ENCODE measurements at places on chromosomes 11 and 22. TPM values are rescaled to one million over a fixed set of nuclear protein-coding genes. Genes with fewer than 3 reads are reported as not detected.

DNA sequence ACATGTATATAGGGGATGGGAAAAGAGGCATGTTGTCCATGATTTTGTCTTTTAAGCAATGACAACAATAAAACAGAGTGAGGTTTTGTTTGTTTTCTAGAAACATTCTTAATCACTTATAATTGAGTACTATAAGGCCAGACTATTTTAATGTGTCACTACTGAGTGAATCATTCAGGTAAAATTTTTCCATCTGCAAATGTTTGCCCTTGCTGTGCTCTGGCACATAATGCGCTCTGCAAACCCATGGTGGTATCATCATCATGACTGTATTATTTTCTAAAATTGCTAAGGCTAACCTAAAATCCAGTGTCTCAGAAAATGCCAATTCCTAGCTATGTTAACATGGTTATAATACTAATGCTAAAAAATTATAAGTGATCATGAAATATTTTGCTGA, 261.2 kb downstream of the CADM1 start:
- DNase-seq = no peak

DNA sequence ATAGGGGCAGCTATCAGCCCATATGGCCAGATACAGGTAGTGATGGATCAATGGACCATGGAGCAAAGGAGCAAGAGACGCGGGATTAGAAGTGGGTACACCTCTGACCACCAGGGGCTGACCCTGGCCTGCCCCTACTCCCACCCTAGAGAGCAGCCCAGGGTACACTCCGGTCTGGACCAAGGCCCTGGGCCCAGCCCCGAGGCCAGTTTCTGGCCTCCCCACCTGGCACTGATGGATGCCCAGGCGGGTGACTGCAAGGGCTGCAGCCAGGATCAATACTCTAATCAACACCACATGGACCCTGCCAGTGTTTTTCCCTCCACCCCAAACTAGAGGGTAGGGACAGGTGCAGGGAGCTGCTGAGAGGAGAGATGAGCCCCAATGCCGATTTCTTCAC, 74.1 kb upstream of the NECTIN1 start:
- no peak for DNase-seq

- no peak for DNase-seq
Observed at GRCh38 chr11:113338730-113339129, 24.3 kb downstream of the TTC12 start.

GRCh38 chr11:102582140-102582539, 43.0 kb downstream of the MMP20 start:
- DNase-seq = no peak

DNA sequence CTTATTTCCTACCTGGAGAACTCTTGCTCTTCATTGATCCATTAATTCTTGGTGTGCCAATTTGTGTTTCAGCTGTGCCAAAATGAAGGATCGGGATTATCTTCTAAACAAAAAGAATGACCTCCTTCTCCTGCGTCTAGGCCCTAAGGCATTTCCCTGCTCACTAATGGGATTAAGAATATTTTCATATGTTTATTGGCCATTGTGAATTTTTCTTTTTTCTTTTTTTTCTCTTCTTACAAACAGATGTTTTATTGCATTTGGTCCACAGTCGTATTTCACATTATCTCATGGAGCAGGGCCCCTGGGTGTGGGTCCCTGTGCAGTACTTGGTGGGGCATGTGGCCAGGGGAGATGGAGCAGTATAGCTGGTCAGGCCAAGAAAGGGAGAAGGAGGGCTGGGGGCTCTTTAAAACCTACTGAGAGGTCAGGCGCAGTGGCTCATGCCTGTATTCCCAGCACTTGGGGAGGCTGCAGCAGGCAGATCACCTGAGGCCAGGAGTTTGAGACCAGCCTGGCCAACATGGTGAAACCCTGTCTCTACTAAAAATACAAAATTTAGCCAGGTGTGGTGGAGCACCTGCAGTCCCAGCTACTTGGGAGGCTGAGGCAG, 35.3 kb upstream of the HORMAD2 start:
- no peak for DNase-seq

DNA sequence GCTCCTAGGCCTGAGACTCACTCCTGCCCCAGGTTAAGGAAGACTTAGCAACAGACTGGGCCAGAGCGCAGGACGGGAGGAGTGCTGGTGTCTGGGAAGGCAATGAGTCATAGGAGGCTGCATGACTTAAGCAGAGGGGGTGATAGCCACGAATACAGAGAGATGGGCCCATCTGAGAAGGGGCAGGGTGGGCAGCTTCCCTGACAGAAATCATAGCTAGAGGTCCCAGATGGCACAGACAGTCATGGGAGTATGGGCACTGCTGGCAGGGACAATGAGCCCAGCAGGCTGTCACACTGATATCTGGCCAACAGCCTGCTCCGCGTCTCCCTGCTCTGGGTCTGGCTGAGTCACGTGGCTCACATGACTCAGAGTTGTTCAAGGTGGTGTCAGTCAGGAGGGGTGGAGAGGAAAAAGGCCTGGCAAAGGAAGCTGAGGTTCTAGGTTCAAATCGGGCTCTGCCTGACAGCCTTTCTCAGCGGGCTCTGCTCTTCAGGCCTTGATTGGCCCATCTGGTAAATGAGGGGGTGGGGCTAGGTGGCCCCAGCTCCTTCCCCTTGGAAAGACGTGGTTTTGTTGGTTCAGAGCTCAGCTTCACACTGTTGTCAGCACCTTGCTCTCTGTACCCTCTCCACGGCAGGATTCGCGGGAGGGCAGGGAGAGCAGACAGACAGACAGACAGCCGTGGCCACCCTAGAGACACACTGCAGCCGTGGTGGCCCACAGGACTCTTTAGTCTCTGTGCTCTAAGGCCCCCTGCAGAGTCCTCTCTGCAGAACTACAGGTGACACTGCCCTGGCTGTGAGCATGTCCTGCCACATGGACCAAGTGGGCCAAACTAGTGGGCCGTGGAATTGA, 47.8 kb downstream of the DBX1 start:
- DNase-seq = peak; percentile 97

DPAGT1 gene
- 29.4 TPM for total RNA-seq

RPL3 gene
- 1,795 TPM for total RNA-seq

ACRV1 gene
- total RNA-seq = not detected

Measured in fibroblast of villous mesenchyme (primary cell).